Activated gamma-delta T cell (primary cell): ENCODE measurements at places on chromosomes 11 and 22.

- DNase-seq = no peak
These were observed 355.3 kb upstream of the CCDC90B start for GRCh38 chr11:83641511-83641910.

GRCh38 chr11:48056325-48057183 is 76.2 kb downstream of the PTPRJ start:
- no peak for DNase-seq

- no peak for DNase-seq
These were observed 98.4 kb downstream of the ZNF280B start for GRCh38 chr22:22410121-22410520.

DNA sequence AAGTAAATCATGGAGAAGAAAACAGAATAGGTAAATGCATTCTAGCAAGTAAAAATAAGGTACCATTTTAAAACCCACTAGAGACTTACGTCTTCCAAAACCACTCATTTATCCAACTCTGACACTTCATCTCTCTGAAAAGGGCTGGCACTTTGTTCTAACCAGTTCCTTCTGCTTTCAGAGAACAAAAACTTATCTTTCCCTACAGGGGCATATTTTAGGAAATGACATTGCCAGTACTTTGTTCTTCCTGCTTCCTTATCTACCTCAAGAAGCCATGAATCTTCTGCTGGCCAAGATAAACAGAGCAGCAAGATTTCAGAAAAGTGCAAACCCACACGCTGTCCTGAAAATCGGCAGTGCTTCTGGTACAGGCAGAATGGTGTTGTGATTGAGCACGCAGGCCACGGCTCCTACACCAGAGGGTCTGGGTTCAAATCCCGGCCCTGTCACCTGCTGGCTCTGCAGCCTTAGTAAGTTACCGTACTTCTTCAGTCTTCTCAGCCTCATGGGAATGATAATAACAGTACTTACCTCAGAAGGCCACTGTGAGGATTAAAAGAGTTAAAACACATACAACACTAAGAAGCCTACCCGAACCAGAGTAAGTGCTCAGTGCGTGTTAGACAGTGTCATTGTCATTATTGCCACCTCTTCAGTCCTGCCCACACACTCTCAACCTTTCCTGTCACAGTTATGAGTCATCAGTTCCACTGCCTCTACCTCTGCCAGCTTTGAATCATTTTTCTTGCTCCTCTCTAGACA is 11.0 kb downstream of the MPZL3 start:
- DNase-seq = no peak

DNA sequence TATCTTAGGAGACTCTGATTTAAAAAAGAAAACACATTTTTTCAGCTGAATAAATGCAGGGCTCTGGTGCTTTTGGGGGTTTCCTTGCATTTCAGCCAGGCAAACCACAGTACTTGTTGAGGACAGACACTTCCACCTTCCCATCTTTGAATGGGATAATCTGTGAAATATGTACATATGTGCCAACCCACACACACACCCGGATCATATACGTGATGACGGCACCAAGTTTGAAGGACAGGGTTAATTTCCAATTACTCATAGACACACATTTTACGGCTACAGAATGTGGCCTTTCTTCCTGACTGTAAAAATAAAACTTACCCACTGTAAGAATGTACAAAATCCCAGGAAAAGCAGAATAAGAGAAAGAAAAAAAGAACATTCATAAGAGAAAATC is 104.4 kb downstream of the MPPED2 start:
- DNase-seq = no peak

DNA sequence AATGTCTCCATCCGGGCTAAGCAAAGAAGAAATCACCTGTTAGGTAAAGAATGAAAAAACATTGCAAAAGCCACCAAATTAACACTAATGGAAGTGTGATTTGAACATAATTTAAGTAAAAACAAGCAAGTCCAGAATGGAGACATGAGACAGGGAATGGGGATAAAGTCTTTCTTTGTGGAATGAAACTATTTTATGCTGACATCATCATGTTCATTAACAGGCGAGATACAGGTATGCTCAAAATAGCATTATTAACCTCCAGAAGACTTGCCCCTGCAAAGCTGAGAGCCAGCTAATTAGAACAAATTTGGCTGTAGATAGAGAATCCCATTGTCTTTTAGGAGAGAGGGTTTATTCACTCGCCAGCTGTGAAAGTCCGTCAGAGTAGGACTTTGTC is 4.9 kb upstream of the LARGE1 start:
- DNase-seq = no peak

- DNase-seq = no peak
These were observed 8.0 kb downstream of the SPTBN2 start for GRCh38 chr11:66720899-66721470.

DNA sequence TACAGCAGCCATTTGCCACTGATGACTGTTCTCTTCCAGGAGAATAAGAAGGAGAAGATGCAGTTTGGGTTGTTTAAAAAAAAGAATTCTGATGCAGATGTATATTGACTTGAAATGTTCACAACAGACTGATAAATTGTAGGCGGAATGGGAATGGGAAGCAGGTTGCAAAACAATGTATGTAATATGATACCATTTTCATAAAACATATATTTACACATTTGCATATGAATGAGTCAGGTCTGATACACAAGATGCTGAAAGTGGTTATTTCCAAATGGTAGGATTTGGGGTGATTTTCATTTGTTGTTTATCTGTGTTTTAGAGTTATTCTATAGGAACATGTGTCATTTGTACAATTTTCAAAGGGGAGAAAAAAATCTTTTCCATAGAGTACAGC is 9.0 kb upstream of the RCN1 start:
- no peak for DNase-seq

- no peak for DNase-seq
These were observed 390.1 kb downstream of the CTTN start for GRCh38 chr11:70788248-70789022.

GRCh38 chr11:67312187-67313021 is 9.1 kb downstream of the SSH3 start:
- no peak for DNase-seq

DNA sequence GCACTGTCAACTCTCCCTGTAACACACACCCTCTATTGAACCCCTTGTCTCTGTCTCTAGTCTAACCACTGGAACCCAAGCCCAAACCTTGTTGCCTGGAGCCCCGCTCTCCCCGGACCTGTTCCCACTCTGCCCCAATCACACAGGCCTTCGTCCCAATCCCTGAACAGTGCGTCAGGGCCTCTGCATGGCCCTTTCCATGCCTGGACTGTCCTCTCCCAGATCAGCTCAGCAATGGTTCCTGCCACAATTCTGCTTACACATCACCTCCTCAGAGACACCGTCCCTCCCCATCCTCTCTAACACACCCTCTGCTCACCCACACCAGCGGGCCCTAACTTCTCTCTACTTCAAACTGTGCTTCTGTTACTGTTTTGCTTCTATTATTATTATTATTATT is 1.5 kb downstream of the TREH start:
- DNase-seq = no peak

GRCh38 chr11:45388472-45388871 is 102.3 kb upstream of the SYT13 start:
- DNase-seq = no peak

DNA sequence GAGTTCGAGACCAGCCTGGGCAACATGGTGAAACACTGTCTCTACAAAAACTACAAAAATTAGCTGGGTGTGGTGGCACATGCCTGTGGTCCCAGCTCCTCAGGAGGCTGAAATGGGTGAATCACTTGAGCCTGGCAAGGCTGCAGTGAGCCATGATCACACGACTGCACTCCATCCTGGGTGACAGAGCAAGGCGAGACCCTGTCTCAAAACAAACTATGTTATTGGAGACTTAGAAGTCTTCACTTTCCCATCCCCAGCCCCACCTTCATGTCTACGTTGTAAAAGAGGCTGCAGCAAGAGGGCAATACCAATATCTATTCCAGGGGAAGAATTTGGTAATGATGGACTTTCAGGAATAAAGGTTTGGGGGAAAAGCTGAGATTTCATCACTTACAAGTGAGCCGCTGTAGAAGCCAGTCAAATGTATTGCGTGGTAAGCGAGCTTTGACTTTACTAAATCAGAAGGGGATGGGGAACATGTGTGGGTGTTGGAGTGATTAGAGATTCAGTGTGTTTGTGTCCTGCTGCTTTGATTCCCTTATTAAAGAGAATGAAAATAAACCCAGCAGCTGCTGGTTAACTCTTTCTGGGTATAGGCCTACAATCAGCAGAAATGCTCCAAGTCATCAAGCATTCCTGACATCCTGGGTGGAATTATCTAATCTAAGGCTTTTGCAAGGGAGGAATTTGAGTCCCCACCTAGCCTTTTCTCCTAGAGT is 53.7 kb downstream of the UBASH3B start:
- DNase-seq = no peak

- DNase-seq = no peak
These were observed 8.3 kb downstream of the SLC37A2 start for GRCh38 chr11:125071435-125071834.

DNA sequence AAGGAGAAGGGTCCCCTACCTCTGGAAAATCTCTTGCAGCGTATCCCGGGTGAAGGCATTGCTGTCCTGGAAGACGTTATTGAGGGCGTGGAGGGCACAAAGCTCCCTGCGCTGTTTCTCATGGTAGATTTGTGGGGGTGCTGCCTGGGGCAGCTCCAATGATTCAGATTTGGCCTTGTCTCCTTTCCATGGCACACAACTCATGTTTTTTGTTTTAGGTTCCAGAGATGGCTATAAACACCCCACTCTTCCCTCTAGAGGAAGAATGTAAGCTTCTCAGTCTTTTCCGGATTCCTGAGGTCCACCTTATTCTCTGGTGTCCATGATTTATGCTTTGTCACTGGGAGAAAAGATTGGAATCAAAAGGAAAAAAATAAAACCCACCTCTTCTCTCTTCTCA is 959 bp downstream of the JOSD1 start:
- DNase-seq = no peak

- DNase-seq = no peak
These were observed 30.8 kb downstream of the CBL start for GRCh38 chr11:119236891-119237290.

GRCh38 chr22:29756341-29756740 is 10.5 kb downstream of the ZMAT5 start:
- no peak for DNase-seq

- no peak for DNase-seq
These were observed 10.0 kb downstream of the MS4A2 start for GRCh38 chr11:60098508-60098907.

DNA sequence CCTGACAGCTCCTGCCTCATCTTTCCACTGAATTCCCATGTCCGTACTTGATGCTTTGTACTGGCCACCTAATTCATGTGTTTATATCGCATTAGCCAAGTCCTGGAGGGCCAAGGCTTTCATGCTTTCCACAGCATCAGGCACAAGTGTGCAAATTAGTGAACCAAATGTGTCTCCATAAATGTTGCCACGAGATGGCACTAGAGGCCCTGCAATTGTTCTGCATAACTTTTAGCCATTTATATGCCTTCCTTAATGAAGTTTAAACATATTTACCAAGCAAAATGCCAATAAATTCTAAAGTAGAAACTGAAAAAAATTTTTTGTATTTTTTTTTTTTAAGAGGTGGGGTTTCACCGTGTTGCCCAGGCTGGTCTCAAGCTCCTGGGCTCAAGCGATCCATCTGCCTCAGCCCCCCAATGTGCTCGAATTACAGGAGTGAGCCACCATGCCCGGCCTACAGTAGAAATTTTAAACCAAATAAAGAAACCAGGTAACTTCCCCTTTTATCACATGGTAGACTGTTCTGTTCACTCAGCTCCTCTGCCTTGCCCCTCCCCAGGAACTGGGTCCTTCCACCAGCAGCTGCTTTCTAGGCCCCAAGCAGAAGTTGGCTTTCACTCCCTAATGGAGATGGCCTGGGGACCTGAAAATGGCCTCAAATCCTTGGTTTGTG is 20.8 kb upstream of the IL18BP start:
- no peak for DNase-seq

DNA sequence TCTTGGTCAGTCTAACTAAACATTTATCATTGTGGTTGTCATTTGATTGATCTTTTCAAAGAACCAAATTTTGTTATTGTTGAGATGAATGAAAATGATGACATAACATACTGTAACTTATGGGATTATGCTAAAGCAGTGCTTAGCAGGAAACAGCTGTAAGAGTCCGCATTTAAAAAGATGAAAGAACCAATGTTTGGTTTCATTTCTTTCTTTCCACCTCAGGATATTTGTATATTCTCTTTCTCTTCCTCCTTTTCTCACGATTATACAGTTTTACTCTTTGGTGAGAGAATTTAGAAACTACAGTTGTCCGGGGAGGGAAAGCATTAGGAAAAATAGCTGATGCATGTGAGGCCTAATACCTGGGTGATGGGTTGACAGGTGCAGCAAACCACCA is 23.1 kb downstream of the PIH1D2 start:
- DNase-seq = no peak

GRCh38 chr11:47257517-47258316 is at the start of gene NR1H3:
NR1H3 (plus strand) TSS chr11:47257996; CDS start chr11:47259217, 1,221 bp downstream.
- no peak for DNase-seq

DNA sequence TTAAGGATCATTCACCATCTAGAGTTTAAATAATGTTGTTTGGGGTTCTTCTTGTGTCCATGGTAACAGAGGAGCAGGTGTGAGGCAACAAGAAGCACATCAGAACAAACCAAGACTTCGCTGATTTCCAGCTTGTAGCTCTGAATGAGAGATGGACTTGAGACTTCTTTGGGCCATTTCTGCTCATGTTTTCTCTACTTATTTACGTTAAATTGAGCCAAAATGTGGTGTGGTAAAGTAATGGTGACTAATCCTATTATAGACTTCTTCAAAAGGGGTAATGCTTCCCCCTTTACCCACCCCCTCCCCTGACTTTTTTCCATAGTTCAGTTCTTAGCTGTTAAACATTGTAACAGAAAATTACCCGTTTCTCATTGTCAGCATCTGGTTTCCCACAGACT is 65.2 kb downstream of the CSTPP1 start:
- DNase-seq = no peak

DNA sequence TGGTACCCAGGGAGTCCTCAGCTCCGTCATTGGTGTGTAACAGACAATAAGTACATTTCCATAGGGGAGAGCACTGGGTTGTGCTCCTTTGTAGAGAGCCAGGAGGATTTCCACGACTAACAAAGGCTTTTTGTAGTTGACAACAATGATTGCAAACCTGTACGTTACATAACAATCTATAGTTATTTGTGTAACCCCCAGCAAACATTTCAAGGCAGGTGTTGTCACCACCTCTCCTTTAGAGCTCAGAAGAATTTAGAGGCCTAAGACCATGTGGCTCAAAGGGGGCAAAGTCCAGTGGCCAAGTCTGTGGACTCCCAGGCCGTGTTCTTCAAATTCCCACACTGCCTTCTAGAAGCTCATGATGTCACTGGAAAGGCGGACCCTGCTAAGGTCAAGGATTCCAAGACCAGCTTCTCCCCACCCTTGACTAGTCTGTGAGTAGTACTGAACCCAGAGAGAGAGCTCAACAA is 15.8 kb downstream of the RPL27A start:
- no peak for DNase-seq
